Mammary epithelial cell (primary cell): ENCODE measurements at places on chromosomes 11 and 22. TPM values are rescaled to one million over a fixed set of nuclear protein-coding genes. Genes with fewer than 3 reads are reported as not detected.

The TEX54 gene
- not detected for polyA plus RNA-seq

The POU2AF1 gene
- 0.10 TPM for polyA plus RNA-seq

The CHORDC1 gene
- 30.9 TPM for polyA plus RNA-seq

The ZBTB16 gene
- 0.48 TPM for polyA plus RNA-seq

The MOB2 gene
- 30.9 TPM for polyA plus RNA-seq

DNA sequence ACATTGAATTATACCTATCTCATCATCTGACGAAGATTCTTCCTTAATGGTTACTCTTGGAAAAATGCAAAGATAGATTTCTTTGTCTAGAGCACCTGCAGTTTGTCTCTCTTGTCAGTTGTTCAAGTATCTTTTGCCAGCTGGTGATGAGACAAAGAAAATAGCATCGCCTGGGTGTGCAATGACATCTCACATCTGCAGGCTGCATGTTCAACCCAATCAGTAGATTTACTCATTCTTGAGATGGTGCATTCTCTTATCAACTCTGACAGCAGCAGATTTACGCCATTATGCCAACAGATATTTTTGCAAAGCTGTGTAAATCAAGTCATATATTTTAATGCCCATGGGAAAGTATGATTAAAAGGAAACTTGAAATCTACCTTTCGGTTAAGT is 164.6 kb upstream of the PDGFD start:
- no peak for DNase-seq

The C11orf71 gene
- 1.5 TPM for polyA plus RNA-seq

The CRYBB3 gene
- 0.09 TPM for polyA plus RNA-seq
